H7 (cell line): ENCODE measurements at places on chromosomes 11 and 22.

GRCh38 chr22:43376765-43377547 lies 33.8 kb upstream of the SCUBE1 start:
- DNase-seq, result no peak

GRCh38 chr11:128476049-128476448 lies 111.3 kb downstream of the ETS1 start:
- DNase-seq, result no peak

DNA sequence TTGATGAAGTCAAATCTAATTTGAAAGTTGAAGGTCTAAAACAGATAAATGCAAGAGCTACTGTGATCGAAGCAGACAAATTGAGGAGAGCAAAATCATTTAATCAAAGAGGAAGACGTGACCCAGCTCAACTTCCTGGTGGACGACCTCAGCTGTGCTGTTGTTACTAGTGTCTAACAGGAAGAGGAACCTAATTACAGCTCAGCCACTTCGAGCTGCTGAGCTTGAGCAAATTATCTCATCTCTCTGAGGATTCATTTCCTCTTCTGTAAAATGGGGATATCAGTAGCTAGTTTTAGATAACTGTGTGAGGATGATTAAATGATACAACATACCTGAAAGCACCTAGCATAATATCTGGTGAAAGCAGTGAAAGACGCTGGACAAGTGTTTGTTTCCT lies 48.6 kb upstream of the OLFML1 start:
- DNase-seq, result no peak

- DNase-seq, result peak; percentile 79
These were observed 28.9 kb upstream of the SHISAL1 start for GRCh38 chr22:44341431-44342346.

DNA sequence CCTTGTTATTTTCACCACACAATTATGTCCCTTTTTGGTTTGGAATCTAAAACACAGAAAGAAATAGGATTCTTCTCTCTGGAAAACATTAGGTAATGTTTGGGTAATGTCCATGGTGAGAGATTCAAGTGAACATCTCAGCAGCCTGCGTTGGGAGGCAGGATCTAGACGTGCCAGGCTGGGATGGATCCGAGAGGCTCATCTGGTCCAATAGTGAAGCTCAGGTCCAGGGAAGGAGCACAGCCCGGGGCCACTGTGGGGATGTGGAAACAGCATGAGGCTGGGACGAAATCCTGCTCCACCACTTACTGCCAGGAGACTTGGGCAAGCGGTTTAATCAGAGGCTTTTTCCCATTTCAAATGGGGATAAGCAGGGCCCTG lies 109.9 kb downstream of the CSNK2A3 start:
- DNase-seq, result no peak

DNA sequence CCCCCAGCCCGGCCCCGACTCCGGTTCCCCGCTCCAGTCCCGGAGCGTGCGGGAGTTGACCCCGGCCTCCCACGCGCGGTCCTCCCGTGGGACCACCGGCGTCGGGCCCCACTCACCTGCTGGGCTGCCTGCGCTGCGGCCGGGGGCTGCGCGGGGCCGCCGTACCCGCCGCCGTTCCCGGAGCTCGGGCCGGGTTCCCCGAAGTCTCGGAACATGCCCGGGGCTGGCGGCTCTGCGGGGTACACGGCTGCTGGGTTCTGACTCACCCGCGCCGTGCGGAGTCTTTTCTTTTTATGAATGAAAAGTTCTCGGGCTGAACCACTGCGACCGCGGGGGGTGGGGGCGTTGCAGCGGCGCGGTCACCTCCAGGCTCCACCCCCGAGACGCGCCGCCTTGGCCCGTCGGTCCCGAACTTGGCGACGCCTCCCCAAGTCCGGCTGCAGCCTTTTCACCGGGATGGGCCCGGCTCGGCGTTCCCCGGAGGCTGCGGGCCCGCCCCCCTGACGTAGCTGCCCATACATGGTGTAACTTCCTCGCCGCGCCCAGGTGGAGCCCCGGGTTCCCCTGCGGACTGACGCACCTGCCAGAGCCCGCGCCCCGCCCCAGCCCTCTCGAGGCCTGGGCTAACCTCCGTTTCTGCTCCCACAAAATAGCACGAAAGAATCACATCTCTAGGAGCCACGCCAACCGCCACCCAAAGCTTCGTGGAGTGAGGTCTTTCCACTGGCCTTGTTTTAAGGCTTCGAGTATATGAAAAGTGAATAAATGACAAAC lies at the start of gene FOSL1:
FOSL1 (minus strand) TSS at position 264 of the 774 bp plus-strand sequence; CDS start at position 215, 49 bp downstream.
- peak; percentile 99 for DNase-seq

DNA sequence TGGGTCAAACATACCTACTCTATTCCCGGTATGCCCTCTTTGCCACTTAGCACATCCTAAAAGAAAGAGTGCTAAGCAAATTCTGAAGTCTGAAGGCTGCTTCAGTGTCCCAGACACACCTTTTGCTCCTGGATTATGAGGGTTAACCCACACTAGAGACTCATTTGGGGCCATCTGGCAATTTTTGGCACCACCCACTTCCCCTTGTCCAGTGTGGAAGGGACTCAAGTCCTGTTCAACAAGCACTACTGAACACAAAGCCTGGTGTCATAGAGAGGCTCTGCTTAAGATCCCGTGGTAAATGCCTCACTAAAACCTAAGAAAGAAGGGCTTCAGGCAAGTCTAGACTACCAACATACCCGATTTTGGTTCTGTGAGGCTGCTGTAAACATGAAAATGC lies 85.8 kb downstream of the SERGEF start:
- DNase-seq, result no peak

DNA sequence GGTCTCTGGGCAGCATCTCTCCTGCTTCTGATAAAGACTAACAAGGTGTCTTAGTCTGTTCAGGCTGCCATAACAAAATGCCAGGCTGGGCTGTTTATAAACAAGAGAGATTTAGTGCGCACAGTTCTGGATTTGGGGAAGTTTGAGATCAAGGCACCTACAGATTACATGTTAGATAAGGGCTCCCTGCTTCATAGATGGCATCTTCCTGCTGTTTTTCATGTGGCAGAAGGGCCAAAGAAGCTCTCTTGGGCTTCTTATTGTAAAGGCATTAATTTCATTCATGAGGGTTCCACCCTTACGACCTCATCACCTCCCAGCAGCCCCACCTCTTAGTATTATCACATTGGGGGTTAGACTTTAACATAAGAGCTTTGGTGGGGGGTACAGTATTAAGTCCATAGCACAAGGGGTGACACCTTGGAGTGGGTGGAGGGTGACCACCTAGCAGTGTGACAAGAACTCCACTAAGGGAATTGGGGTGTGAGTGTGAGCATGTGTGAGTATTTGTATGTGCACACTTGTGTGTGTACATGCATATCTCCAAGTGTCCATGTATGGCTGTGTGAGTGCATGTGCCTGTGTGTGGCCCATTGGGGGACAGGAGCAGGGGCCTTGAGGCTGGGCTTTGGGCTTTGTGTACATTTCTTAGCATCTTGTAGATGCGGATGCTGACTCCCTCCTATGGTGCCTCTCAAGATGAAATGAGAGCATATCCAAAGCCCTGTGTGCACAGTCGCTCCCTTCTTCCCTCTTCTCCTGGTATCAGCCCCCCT lies 42.7 kb downstream of the BCR start:
- no peak for DNase-seq

DNA sequence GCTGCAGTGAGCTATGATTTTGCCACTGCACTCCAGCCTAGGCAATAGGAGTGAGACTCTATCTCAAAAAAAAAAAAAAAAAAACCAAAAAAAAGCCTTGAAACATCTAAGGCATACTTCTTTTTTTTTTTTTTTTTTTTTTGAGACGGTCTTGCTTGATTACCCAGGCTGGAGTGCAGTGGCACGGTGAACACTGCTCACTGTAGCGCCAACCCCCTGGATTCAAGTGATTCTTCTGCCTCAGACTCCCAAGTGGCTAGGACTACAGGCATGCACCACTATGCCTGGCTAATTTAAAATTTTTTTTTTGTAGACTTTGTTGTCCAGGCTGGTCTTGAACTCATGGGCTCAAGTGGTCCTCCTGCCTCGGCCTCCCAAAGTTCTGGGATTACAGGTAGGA lies 19.5 kb downstream of the ARFGAP3 start:
- DNase-seq, result no peak

DNA sequence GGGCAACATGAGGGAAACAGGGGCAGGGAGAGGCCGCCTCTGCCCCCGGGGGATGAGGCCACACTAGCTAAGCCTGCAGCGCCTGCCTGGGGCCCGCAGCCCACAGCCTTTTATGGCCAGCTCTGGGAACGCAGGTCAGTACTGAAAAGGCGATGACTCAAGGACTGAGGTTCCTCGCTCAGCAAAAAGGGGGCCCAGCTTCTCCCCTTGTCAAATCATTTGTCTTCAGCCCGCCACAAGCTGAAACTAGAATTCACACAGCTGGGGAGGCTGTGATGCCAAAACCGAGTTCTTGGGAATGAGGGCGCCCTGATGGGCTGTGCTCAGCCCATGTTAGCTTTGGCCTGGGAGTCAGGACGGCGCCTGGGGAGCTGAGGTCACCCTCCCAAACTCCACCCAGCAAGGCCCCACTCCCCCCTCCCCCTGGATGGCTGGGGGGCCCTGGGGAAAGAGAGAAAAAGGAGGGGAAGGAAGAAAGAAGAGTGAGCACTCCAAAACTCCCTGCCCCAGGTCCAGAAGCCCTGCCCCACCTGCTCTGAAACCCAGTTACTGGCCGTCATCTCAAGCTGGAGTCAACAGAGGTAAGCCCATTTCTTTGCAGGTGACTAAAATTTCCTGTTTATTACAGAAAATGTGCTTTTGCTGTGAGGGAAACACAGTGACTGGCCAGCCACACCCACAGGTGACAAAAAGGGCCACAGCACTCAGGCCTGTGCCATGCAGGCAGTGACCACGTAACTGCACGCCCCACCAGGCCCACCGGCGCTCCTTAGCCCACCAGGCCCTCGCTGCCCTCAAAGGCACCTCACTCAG lies 13.7 kb downstream of the EHD1 start:
- peak; percentile 78 for DNase-seq

DNA sequence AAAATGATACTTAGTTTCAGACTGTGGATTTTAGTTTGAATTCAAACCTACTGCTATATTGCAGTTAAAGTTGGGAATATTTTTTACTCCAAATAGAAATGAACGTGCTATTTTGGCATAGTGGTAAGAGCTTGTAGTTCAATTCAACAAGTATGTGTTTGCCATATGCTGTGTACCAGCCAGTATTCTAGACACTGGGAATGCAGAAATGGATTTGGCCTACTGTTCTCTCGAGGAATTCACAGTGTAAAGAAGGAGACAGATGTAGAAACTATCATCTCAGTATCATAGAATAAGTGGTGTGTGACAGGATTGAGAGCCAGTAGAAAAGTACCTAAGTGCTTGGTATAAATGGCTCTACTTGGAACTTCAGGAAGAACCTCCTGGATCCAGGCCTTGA lies 80.4 kb downstream of the ATXN10 start:
- DNase-seq, result no peak

- DNase-seq, result no peak
These were observed 77.1 kb upstream of the GNAZ start for GRCh38 chr22:22993184-22993583.

DNA sequence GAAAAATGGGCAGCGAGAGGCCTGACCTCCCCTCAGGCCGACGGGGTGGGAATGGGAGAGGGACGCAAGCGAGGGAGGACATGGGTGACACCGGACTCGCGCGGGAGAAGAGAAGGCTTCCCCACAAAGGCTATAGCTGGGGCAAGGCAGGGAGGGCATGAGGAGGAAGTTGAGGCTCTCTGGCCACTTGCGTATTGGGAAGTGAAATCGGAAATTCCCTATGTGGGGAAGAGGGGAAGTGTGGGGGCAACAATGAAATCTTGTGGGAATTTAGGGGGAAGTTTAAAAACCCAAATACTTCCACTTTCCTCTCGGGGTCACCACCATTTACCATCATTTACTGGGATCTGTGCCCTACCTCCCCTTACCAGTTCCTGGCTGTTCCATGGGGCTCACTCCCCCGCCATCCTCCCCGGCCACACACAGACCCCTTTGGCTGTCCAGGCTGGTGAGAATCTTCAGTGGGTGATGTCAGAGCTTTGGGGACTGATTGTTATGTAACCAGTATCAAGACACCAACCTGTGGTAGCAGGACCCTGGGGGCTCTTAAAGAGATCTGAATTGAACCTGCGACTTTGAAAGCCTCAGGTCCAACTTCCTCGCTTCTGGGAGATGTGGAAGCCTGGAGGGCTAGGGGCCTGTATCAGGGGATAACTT lies 951 bp upstream of the EHD1 start:
- peak; percentile 48 for DNase-seq

GRCh38 chr11:68454767-68455166 lies 5.8 kb upstream of the PPP6R3 start:
- DNase-seq, result peak; percentile 76
